Stimulated activated naive CD4-positive, alpha-beta T cell (primary cell): ENCODE measurements at places on chromosomes 4 and X.

DNA sequence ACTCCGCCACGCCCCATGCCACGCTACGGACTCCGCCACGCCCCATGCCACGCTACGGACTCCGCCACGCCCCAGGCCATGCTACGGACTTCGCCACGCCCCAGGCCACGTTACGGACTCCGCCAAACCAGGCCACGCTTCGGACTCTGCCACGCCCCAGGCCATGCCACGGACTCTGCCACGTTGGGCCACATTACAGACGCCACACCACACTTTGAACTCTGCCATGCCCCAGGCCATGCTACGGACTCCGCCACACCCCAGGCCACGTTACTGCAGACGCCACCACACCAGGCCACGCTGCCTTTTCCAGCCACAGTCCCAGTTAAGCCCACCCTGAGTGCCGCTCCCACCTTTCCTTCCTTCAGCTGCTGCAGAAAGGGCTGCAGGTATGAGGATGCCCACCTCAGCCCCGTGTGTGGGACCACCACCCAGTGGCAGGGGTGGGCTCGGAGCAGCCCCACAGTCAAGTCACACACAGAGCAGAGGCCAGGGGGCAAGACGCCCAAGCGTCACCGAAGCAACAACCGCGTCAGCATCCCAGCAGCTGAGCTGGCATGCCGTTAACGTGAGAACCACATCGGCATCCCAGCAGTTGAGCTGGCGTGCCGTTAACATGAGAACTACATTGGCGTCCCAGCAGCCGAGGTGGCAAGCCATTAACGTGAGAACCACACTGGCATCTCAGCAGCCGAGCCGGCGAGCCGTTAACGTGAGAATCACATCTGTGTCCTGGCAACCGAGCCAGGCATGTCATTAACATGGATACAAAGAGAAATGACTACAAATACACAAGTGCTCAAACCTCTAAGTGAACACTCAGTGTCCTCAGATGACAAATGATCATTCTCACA lies 26.4 kb downstream of the GAK start:
- DNase-seq: no peak

- DNase-seq: no peak
Measured at GRCh38 chr4:77802402-77802801, 16.8 kb downstream of the CNOT6L start.

GRCh38 chr4:15832523-15833451 lies 54.7 kb downstream of the CD38 start:
- no peak for DNase-seq

- no peak for DNase-seq
Measured at GRCh38 chr4:85081196-85081595, 114.7 kb upstream of the WDFY3 start.

GRCh38 chr4:152724494-152724893 lies 44.7 kb upstream of the TMEM154 start:
- DNase-seq: no peak

DNA sequence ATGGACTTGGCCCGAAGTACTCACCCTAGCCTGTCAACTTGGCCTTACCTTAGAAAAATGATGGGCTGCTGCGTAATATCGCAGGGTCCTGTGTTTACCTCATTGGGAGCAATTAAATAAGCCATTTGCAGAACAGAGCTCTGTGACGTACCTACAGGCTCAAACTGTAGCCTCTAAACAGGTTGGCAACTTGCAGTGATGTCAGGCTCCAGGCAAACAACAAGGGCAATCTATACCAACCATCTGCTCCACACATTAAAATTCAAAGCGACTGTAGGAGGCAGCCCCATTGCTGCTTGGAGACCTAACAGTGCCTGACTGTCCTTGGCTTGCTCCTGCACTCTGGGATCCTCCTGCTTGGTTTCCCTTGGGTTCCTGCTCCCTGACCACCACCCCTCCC lies 17.2 kb downstream of the VGLL1 start:
- DNase-seq: no peak

DNA sequence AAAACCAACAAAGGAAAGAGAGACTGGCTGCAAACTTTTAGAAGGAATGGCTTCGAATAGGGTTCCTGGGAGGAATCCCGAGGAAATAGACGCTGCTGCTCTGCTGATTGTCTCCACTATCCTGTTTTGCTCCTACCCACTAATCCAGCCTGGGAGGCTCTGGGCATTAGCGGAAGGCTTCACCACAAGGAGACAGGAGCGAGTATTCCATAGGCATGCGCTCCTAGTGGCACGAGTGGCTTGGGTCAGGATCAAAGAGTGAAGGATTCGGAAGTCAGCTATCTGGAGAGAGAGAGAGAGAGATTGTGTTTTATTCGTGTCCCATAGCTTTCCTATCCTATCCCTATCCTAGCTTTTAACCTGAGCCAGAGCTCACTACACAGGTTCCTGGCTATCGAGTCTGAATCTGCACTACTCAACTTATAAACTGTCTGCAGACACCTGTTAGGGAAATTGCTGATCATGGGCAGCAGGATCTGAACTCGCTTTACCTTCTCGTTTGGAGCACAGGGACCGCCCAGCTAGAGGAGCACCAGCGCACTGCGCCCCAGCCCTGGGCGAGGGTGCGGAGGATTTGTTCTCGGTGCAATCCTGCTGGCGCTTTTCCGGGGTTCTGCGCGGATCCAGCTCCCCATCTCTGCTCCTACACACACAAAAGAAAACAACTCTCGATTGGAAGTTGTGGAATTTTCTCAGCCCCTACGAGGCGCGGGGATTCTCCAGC lies 740 bp upstream of the NPY2R start:
- DNase-seq: no peak

- no peak for DNase-seq
Measured at GRCh38 chr4:20859097-20859781, 159.0 kb downstream of the PACRGL start.

- no peak for DNase-seq
Measured at GRCh38 chrX:31872007-31872406, 800.2 kb upstream of the FTHL17 start.

DNA sequence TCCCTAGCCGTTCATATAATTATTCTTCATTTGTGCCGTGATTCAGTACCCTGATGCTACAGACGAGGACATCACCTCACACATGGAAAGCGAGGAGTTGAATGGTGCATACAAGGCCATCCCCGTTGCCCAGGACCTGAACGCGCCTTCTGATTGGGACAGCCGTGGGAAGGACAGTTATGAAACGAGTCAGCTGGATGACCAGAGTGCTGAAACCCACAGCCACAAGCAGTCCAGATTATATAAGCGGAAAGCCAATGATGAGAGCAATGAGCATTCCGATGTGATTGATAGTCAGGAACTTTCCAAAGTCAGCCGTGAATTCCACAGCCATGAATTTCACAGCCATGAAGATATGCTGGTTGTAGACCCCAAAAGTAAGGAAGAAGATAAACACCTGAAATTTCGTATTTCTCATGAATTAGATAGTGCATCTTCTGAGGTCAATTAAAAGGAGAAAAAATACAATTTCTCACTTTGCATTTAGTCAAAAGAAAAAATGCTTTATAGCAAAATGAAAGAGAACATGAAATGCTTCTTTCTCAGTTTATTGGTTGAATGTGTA lies 7.0 kb downstream of the SPP1 start:
- DNase-seq: no peak

DNA sequence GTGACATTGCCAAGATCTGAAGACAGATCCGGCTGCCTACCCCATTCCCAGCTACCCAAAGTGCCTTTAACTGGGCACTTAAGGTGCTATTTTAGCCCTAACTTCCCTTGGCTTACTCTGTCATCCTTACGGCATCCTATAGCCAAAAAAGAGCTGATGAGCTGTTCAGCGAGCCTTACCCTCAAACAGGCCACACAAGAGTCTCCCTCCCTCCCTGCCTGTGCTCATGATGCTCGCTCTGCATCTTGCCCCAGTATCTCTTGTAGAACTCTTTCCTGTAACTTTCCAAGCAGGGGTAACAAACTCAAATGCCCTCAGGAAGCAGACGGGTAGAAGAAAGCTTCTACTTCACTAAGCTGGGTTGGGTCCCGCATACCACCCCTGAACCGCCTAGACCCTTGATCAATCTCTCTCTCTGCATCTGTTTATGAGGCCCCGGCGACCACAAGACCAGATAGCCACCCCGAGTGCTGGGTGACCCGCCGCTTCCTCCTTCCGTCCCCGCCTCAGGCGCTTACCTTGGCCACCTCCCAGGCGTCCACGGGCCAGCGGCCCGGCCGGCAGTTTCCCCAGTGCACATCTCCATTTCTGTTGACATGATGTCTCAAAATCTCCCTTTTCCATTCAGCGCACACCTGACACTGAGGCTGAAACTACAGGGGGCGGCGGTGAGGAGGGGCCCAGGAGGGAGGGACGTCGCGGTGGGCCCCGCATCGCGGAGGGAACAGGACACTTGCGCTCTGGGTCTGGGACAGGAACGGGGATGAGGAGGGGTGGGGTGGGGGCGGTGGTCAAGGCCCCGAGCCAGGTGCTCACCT lies 663 bp downstream of the CXorf38 start:
- peak; percentile 58 for DNase-seq

- DNase-seq: no peak
Measured at GRCh38 chrX:16953606-16954211, 7.3 kb downstream of the REPS2 start.

DNA sequence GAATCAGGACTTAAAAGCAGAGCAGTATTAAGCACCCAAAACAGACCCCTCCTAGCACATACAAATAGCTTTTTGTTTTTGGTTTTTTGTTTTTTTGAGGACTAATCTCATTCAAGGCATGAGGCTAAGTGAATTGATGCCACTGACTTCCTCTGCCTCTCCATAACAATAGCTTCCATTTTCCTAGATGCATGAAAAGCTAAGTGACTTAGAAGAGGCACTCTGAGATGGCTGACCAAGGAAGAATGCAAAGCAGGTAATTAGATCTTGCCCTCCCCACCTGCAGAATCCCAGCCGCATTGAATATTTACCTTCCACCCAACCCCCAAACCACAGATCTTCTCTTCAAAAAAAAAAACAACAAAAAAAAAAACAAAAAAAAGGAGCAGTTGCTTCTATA lies 7.4 kb upstream of the KDR start:
- no peak for DNase-seq

GRCh38 chr4:15198070-15198727 lies 195.9 kb downstream of the CPEB2 start:
- no peak for DNase-seq

- DNase-seq: no peak
Measured at GRCh38 chr4:41575665-41576064, 37.7 kb downstream of the LIMCH1 start.

DNA sequence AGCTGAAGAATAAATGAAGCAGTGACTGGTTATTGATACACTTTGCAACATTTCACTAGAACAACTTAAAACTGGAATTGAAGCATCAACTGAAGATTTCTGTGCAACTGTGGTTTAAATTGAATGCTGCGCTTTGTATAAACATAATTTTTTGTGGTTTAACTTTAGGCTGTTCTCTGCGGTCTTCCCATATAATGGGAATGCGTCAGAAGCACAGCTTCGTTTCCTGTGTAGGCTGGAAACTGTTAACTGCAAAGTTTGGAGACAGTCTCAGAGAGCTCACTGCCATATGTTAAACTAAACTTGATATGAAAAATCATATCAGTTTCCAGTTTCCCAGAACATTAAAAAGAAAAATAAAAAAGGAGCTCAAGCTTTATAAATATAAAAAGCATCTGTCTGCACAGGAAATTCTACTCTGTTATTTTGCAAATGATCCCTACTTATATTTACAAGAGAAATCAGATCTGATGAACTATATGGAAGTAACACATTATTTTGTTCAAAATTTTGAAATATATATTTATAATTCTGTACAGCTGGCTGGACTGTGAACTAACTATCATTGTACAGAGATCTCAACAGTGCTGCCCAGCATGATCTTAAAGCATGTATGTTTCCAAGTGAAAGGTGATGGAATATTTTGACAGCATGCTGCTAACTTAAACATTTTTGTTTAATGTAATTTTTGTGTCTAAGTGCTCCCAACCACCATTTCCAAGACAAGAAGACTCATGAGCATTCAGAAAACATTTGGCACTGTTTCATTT lies 139.9 kb downstream of the NDST3 start:
- no peak for DNase-seq

- DNase-seq: no peak
Measured at GRCh38 chr4:26887143-26887542, 26.5 kb downstream of the STIM2 start.

DNA sequence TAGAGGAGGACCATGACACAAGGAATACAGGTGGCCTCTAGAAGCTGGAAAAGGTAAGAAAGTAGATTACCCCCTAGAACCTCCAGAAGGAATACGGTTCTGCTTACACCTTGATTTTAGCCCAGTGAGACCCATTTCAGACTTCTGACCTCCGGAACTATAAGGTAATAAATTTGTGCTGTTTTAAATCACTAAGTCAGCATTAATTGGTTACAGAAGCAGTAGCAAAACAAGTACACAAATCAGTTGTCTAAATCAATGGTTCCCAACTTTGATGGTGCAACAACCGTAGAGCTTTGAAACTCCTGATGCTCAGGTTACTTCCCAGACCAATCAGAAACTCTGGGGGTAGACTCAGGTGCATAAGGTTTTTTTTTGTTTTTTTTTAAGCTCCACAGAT lies 113.6 kb downstream of the RTL9 start:
- no peak for DNase-seq

- DNase-seq: no peak
Measured at GRCh38 chr4:122083989-122084388, 68.1 kb upstream of the BLTP1 start.

GRCh38 chr4:113094802-113095201 lies 45.3 kb downstream of the ANK2 start:
- no peak for DNase-seq

- no peak for DNase-seq
Measured at GRCh38 chr4:151324124-151324751, 1.2 kb downstream of the SH3D19 start.

DNA sequence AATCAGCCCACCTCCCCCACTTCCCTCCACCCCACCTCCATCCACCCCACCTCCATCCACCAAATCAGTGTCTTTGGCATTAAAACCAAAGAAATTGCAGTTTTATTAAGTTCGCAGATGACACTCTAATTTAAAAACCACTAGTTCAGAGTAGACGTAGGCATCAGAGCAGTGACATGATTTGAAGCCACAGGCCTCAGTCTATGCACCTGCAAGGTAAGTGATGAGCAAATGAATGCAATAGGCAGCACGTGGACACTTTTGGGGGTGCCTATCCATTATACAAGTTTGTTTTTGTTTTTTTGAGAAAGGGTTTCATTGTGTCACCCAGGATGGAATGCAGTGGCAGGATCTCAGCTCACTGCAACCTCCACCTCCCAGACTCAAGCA lies 88.0 kb upstream of the TRIM2 start:
- no peak for DNase-seq

DNA sequence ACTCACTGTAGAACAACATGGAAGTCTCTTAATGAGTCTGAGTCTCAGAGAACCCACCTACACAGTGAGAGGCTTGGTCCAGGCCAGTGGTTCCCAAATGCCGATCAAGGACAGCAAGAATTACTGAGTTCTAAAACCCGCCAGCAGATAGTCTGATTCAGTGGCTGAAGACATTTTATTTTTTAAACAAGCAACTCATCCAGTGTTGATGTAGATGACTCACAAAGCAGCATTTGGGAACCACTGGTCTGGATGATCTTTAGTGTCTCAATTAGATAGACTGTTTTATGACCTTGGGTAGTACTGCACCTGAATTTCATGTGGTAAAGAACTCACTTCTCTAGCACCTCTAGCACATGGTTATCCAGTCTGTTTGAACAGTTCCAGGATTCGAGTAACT lies 193.6 kb downstream of the FBXW7 start:
- DNase-seq: no peak
